NB4 (cell line): ENCODE measurements at places on chromosomes 16 and 17.

- no peak for DNase-seq
Measured at GRCh38 chr17:77462090-77462489, 321.3 kb downstream of the SEC14L1 start.

DNA sequence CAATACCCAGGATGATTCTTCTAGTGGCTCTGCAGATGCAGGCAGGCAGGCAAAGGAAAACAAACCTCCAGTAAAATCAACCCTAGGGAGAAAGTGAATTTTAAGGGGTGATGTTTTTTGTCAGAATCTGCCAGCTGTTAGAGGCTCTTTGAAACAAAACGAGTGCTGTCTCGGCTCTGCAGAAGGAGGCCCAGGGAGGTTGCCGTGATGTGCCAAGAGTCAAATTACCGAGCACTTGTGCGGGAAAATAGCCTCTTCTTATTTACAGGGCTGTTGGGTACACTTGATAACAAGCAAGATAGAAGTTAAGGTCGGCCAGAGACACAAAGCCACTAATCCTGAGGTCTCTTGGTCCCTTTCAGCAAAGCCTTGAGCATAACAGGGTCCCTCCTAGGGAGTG is 68.9 kb upstream of the EEF2KMT start:
- no peak for DNase-seq

DNA sequence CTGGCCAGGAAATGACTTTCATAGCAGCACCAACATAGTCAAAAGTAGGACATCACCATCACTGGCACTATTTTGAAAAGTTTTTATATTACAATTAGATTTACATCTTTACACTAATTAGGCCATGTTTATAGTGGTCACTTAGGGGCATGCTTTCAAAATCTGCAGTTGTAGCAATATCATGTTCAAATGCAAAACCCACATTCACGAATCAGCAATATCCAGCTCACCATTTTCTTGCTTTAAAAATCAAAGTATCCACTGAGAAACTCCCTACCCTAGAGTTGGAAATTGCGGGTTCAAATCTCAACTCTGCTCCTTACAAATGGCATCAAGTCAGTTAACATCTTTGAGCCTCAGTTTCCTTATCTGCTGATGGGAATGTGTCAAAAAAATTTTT is 237.4 kb downstream of the ZFHX3 start:
- DNase-seq = no peak

DNA sequence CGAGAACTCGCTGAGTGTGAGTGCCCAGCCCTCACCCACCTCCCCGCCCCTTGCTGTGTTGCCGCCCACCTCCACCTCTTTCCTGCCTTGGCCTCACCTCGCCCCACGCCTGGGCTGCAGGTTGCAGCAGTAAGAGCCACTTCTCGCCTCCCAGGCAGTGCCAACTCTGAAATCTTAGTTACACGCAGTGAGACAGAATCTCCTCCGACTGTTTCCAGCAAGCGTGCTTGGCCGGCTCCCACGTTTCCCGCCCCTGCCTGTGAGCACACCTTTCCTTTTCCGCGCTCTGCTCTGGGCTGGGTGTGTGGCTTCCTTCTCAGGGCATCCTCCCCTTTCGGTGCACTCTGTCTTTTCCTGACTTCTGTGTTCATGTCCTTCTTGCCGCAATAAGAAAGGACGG is 5.7 kb downstream of the ENGASE start:
- DNase-seq = no peak

DNA sequence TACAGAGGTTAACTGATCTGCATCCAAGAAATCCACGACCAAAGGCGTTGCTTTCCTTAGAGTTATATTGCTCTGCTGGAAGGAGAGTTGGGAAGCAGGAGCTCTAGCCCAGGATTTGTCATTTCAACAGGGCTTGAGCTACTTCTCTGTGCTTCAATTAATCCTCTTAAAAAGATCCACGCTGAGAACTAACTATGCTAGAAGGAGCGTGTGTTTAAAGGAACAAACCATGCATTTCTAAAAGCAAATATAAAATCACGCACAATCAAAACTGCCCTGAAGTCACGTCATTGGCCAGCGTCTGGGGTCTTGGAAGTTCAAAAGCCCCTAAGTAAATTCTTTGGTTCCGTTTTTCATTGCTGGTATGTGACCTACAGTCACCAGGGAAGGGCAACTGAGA is 1.1 kb downstream of the ARL6IP1 start:
- DNase-seq = peak; percentile 25

DNA sequence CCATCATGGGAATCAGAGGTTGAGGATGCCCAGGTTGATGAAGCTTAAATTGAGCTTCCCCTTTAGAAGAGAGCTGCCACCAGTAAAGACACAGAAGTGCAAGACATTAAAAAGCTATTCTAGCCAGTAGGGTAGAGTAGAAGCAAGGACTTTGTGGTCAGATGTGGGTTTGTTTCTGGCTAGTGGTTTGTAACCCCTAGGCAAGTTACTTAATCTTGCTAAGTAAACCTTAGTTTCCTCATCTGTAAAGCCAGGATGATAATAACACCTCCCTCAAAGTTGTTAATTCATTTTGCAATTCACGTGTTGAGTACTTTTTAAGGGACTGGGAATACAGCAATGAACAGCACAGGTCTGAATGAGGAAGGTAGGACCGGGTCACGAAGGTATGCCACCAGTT is 3.6 kb downstream of the SNTB2 start:
- peak; percentile 95 for DNase-seq

DNA sequence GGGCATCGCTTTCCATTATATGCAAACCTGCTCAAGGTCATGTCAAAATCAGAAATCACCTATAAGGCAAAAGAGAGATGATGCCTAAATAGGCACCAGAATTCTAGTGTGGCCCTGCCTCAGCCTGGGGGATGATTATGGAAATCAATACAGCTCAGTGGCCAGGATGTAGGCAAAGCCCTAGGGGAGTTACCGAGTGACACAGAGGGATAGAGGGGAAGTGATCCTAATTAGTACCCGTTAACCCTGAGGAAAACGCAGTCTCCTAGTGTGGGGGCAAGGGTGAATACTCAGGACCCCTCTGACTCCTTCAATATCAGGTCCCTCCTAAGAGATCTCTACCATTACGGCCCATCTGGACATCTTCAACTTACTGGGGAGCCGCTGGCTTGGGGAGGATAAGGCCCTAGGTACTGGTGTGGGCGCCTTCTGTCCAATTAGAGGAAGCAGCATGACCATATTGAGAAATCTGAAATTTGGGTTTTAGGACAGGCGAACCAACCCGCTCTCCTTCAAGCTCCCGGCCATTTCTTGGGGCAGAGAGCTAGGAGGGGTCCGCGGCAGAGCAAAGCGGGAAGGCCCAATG is 725 bp downstream of the NT5C3B start:
- DNase-seq = peak; percentile 47

DNA sequence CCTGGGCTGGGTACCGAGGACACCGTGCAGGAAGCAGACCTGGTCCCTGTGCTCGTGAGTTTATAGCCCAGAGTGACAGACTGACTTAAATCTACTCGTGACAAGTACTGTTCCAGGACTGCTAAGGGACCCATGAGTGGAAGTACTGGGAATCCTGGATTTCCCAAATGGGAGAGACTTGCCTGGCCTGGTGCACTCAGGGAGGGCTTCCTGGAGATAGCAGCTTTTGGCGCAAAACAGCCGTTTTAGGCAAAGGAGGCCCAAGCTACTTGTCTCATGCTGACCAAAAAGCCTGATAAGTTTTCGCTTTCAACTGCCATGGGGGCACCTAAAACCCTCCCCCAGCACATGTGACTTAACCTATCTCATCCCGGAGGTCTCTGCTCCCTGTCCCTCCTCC is 51.4 kb downstream of the ATP2C2 start:
- DNase-seq = no peak

- no peak for DNase-seq
Measured at GRCh38 chr17:49748791-49749190, 15.1 kb downstream of the FAM117A start.

- DNase-seq = no peak
Measured at GRCh38 chr16:57482845-57483545, 3.3 kb downstream of the DOK4 start.

GRCh38 chr16:16017812-16018211 is 68.4 kb downstream of the ABCC1 start:
- DNase-seq = no peak

GRCh38 chr16:11147033-11147753 is 108.8 kb downstream of the SOCS1 start:
- no peak for DNase-seq

- no peak for DNase-seq
Measured at GRCh38 chr17:5678171-5678570, 93.9 kb upstream of the NLRP1 start.

GRCh38 chr16:81442916-81443687 is 1.5 kb upstream of the CMIP start:
- DNase-seq = no peak

GRCh38 chr17:7191571-7192270 is 12.6 kb upstream of the ASGR1 start:
- peak; percentile 35 for DNase-seq

GRCh38 chr16:58051296-58051695 is 25.7 kb downstream of the MMP15 start:
- no peak for DNase-seq

GRCh38 chr16:87931504-87931903 is 4.8 kb downstream of the CA5A start:
- DNase-seq = peak; percentile 89

- DNase-seq = no peak
Measured at GRCh38 chr16:14362774-14363371, 267.2 kb downstream of the PARN start.

- no peak for DNase-seq
Measured at GRCh38 chr17:7977039-7977438, 25.4 kb upstream of the GUCY2D start.

GRCh38 chr17:20206591-20206990 is 197.4 kb downstream of the SPECC1 start:
- no peak for DNase-seq

- no peak for DNase-seq
Measured at GRCh38 chr16:35750157-35750689, 2290.8 kb downstream of the TP53TG3F start.

GRCh38 chr16:69859105-69859989 is 91.8 kb upstream of the CLEC18A start:
- DNase-seq = peak; percentile 13

- DNase-seq = no peak
Measured at GRCh38 chr16:84914273-84914672, 94.5 kb downstream of the CRISPLD2 start.

DNA sequence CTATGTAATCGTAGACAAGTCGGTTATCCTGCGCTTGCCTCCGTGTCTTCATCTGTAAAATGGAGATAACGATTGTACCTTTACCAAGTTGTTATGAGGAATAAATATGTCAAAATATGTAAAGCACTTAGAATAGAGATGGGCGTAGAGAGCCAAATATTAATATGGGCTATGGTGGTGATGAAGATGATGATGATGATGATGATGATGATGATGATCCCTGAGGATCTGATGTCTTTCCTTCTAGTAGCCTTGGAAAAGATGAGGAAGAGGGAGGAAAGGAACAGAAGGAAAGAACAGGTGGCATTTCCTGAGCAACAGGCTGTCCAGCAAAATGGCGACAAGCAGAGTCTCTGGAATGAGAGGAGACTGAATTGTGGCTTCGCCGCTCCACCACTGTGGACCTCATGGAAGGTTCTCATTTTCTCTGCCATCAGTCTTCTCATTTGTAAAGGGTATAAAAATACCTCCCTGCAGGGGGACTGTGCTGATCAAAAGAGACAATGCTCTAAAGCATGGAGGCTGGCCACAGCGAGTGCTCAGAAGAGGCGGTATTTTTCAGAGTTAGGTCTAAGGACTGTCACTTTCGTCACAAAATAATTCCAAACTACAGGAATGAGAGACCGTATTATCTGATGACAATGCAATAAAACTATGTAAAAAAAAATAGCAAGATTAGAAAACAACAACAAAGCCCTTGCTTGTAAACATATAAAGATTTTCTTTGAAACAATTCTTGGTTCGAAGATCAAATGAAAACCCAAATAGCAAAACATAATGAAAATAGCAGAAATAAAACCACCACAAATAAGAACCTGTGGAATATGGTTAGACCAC is 17.2 kb upstream of the RCVRN start:
- no peak for DNase-seq
